ENCODE measurements at places on chromosomes 2 and 18.

DNA sequence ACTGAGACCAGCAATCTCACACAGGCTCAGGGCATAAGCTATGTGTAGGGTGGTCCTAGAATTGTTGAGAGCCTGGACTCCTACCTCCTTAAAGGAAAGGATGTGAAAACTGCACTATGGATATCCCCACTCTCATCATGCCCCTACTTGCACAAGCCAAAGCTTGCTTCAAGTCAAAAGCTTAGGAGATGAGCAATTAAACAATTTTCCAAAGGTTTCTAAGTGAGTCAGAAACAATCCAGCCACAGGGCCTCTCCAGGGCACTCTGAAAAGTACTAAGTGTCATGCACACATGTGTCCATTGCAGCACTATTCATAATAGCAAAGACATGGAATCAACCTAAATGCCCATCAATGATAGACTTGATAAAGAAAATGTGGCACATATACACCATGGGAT is 215.4 kb downstream of the AFF3 start:
- DNase-seq: no peak

GRCh38 chr2:239203443-239204135 is 197.2 kb downstream of the HDAC4 start:
- no peak for DNase-seq

- no peak for DNase-seq
Observed at GRCh38 chr2:98796775-98797544, 66.0 kb upstream of the MGAT4A start.

GRCh38 chr18:70256184-70256583 is 32.7 kb upstream of the SOCS6 start:
- DNase-seq: no peak

GRCh38 chr2:174014699-174015070 is 49.5 kb upstream of the SP3 start:
- no peak for DNase-seq

GRCh38 chr18:7953095-7953958 is 386.2 kb downstream of the PTPRM start:
- DNase-seq: no peak

DNA sequence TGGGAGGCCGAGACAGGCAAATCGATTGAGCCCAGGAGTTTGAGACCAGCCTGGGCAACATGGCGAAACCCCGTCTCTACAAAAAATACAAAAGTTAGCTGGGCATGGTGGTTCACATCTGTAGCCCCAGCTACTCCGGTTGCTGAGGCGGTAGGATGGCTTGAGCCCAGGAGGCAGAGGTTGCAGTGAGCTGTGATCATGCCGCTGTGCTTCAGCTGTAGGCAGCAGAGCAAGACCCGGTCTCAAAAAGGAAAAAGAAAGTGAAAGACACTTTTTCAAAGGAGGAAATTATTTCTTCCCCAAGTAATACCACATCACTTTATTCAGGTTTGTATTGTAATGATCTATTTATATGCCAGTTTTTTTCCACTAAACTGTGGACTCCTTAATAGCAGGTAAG is 35.7 kb upstream of the TAF4B start:
- DNase-seq: no peak

DNA sequence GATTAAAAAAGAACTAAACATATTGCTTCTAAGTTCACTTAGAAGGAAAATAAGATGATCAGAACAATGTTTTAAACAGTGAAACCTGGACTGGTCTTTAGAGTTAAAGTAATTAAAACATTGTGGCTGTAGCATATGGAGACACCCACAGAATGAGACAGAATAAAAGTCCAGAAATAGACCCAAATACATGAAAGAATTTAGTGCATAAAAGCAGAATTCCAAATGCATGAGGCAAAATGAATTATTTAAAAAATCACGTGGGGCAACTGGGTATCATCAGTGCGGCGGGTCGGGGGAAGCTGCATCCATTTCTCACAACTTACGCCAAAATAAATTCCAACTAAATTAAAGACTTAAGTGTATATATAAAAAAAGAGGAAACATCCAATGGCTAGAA is 12.1 kb downstream of the RNF149 start:
- DNase-seq: no peak

DNA sequence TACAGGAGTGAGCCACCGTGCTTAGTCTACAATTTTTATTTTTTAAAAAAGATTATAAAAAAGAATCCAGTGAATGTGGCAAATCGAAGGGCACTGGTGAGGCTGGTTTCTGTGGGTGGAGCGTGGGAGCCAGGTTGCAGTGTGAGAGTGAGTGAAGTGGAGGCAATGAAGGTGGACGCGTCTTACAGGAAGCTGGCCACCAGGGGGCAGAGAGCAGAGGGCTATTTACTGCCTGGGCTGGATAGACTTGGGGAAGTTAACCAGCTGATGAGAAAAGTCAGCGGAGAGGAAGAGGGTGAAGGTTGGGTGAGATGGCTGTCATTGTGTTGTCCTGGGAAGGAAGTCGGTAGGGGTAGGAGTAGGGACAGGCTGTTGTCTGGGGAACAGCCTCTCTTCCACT is 6.8 kb downstream of the SCTR start:
- no peak for DNase-seq
